Activated CD4-positive, alpha-beta T cell treated with anti-CD3 and anti-CD28 coated beads, Interleukin-2, amount 10 ng/mL, durations not matched to agents 7 days and 5 days (primary cell): ENCODE measurements at places on chromosomes 12 and 14. TPM values are rescaled to one million over a fixed set of nuclear protein-coding genes. Genes with fewer than 3 reads are reported as not detected.

GRCh38 chr12:129676411-129676810 is 227.4 kb downstream of the TMEM132D start:
- no peak overlapping the region for H3K27ac ChIP-seq
- DNase-seq = no peak
- H3K4me1 ChIP-seq = no peaks in the 10 kb centered on the region
- H3K36me3 ChIP-seq = no peaks in the 10 kb centered on the region
- H3K27me3 ChIP-seq = no peaks in the 10 kb centered on the region

- no peaks in the 10 kb centered on the region for H3K36me3 ChIP-seq
- peaks cover 1% of the 10 kb centered on the region for H3K4me1 ChIP-seq
- H3K27ac ChIP-seq = no peak overlapping the region
- no peak for DNase-seq
- H3K27me3 ChIP-seq = no peaks in the 10 kb centered on the region
Measured at GRCh38 chr14:22656945-22657731, 13.0 kb upstream of the OR6J1 start.

- no peak overlapping the region for H3K4me3 ChIP-seq
- no peaks in the 10 kb centered on the region for H3K36me3 ChIP-seq
- H3K27me3 ChIP-seq = peaks cover 5% of the 10 kb centered on the region
- no peak overlapping the region for H3K27ac ChIP-seq
Measured at GRCh38 chr12:66756631-66757030, 77.8 kb upstream of the GRIP1 start.

SLC6A13 gene
- total RNA-seq = 0.19 TPM

- DNase-seq = no peak
- H3K4me3 ChIP-seq = no peak overlapping the region
- H3K27me3 ChIP-seq = no peaks in the 10 kb centered on the region
- peaks cover 17% of the 10 kb centered on the region for H3K36me3 ChIP-seq
- H3K4me1 ChIP-seq = no peaks in the 10 kb centered on the region
Measured at GRCh38 chr12:106861984-106862916, 87.8 kb downstream of the RIC8B start.
